Activated CD8-positive, alpha-beta memory T cell treated with anti-CD3 and anti-CD28 coated beads for 1 hour (primary cell): ENCODE measurements at places on chromosomes 5 and 9.

GRCh38 chr5:71778678-71779276 lies 59.7 kb downstream of the CARTPT start:
- no peak for DNase-seq

GRCh38 chr9:110160123-110160522 lies 47.8 kb downstream of the C9orf152 start:
- DNase-seq: no peak

DNA sequence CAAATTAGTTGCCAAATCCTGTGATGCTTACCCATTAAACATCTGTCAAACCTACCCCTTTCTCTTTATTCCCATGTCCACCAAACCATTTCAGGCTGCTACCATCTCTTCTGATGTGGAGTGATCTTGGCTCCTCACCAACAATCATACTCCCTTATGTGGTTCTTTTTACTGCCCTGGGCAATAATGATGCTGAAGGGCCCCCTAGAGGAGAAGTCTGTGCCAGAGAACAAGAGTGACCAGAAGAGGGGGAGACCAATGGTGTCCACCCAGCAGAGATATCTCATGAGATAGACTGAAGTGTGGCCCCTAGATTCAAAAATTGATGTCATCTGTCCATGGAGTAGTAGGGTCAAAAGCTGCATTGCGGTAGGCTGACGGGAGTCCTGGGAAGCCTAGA lies 10.9 kb downstream of the LRRC70 start:
- no peak for DNase-seq

GRCh38 chr9:102461156-102461819 lies 533.8 kb upstream of the CYLC2 start:
- no peak for DNase-seq

DNA sequence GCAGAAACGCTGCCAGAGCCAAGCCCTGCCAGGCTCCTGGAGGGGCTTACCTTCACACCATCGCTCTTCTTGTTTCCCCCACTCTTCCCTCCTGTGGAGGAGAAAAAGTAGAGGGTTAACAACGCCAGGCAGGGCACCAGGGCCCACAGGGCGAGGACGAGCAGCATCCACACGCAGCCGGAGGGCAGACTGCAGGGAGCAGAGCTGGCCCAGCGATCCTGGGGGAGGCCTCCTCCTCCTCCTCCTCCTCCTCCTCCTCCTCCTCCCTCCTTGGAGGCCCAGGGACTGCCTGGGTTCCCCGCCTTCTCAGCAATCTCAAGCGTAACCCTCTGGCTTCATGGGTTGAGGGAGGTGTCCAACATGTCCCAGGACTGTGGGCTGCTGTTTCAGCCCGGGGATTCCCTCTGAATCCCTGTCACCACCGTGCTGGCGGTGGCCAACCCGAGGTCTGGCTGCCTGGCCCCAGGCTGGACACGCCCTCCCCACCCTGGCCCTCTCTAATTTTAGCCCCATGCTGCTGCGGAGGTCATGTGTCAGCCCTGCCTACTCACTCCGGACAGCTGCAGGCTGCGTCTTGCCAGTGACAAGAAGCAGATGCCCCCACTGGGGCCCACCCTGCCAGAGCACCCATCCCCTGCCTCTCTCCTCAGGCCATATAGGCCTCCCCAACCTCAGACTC lies 44.3 kb downstream of the CAMK2A start:
- DNase-seq: no peak

GRCh38 chr5:65961633-65962032 lies 35.3 kb downstream of the ERBIN start:
- DNase-seq: no peak

GRCh38 chr5:119168401-119168800 lies 97.5 kb downstream of the DMXL1 start:
- no peak for DNase-seq

GRCh38 chr9:125323615-125324014 lies 62.0 kb downstream of the GAPVD1 start:
- no peak for DNase-seq

DNA sequence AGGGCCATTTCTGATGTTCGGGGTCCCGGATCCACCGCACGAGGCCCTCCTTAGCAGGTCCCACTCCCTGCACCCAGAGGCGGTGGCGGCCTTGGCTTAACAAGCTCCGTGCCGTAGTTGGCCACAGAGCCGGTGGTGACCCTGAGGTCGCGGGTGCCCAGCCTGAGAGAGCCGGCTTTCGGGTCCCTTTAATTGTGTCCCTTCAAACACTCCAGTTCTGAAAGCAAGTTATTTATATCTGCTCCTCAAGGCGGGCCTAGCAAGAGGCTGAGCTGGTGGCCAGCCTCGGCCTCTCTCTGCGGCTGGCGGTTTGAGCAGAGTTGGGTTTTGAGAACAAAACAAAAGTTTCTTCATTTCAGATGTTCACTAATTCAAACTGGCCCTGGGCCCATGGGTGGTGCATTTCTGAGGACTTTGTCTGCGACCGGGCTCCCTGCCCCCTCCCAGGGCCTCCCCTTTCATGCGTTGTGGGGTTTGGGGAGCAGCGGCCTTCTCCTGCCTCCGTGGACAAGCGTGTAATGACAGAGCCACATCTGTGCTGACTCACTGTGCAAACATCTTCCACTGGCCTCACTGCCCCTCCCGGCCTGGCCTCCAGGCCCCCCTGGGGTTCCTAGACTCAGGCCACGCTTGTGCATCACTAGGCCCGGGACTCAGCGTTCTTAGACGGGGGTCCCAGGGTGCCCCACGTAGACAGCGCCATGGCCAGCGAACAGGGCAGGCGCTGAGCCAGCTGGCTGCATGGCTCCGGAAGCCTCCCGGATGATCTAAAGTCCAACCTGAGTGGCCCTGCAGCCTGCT lies 49.4 kb upstream of the COL5A1 start:
- DNase-seq: no peak

GRCh38 chr5:1155191-1156032 lies 43.5 kb upstream of the SLC12A7 start:
- no peak for DNase-seq

DNA sequence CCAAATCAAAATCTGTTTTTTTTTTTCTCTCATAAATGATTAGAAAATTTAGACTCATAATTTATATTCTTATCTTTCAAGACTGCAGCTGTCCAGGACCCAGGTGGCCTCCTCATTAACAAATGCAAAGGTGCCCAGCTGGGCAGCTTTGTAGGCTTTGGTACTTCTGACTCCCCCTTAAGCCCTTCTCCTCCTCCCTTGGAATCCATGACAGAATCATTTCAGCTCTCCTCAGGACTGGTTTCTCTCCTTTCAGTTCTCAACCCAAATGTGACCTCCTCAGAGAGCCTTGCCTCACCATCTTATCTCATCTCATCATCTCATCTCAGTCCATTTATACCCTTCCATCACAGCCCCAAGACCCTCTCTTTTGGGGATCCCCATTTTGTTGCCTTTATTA lies 221.7 kb downstream of the KIAA0825 start:
- no peak for DNase-seq

DNA sequence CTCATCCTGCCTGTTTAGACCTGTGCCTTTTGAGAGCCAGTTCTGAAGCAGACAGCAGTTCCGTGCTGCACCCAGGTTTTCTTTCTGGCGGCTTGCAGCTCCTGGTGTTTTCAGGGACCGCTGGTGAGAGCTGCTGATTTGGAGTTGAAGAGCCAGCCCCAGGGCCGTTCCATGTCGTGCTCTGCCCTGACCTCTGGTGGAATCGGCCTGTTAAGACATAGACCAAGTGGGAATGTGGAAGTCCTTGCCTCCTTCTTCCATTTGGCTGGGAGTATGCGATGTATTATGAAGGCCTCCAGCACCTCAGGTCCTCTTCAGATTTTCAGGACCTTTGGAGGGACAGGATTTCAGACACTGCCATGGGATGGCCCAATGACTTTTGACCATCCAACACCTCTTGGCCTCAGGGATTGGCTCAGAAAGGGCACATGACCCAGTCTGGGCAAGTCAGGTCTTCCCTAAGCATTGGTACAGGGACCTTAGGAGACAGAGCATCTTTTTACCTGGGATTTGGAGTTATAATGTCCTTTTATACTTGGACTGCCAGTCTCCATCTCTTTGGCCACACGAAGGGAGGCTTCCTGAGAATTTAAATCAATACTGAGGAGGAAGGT lies 136.1 kb upstream of the CLINT1 start:
- DNase-seq: peak; percentile 10

DNA sequence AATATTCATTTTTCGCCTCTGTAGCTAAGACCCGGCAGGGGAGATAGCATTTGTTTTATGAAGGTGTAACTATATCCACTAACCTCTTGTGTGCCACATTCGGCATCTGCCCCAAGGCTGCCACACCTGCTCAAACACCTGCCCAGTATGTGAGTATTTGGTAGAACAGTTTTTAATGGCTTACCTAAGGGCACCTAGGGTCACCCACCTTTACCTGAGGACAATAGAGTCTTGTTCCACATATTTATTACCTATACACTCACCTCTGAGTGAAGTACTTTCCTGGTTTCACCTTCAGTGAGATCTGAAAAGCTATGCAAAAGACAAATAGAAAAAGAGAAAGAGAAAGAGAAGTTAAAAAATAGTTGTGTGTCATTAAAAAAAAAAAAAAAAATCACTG lies 68.0 kb upstream of the PIP5K1B start:
- no peak for DNase-seq

GRCh38 chr5:79695526-79695925 lies 5.9 kb downstream of the CMYA5 start:
- no peak for DNase-seq

- no peak for DNase-seq
Measured at GRCh38 chr5:160438316-160439204, 16.9 kb downstream of the PTTG1 start.

- DNase-seq: no peak
Measured at GRCh38 chr5:1226839-1227581, 1.8 kb downstream of the SLC6A18 start.

GRCh38 chr5:180090098-180090768 lies 18.7 kb upstream of the RNF130 start:
- peak; percentile 73 for DNase-seq

DNA sequence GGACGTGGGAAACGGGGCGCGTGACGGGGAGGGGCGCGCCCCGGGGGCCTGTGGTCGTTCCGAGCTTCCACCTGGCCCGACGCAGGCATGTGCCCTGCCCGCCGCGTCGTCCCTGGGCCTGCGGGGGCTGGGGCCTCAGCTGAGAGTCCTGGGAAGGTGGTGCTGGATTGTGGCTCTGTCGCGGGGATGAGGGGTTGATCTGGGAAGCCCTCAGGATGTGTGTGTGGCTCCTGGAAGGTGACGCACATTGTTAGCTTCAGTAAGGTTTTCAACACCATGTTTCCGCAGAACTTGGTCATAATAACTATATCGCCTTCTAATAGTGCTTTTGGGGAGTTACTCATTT lies 589.1 kb downstream of the MTRR start:
- no peak for DNase-seq

DNA sequence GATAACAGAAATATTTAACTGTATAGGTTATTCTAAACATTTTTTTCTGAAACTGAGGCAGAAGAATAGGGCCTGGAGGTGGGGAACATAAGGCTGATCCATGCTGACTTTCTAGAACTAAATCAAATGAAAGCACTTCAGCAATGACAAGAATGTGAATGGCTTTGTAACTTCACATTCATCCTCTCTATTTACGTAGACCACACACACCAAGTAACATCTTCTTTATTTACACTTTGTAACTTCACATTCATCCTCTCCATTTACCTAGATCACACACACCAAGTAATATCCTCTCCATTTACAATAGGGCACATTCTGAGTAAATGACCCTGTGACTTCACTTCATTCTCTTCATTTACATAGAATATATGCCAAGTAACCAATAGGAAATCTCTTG lies 251.8 kb upstream of the CDH9 start:
- DNase-seq: no peak

DNA sequence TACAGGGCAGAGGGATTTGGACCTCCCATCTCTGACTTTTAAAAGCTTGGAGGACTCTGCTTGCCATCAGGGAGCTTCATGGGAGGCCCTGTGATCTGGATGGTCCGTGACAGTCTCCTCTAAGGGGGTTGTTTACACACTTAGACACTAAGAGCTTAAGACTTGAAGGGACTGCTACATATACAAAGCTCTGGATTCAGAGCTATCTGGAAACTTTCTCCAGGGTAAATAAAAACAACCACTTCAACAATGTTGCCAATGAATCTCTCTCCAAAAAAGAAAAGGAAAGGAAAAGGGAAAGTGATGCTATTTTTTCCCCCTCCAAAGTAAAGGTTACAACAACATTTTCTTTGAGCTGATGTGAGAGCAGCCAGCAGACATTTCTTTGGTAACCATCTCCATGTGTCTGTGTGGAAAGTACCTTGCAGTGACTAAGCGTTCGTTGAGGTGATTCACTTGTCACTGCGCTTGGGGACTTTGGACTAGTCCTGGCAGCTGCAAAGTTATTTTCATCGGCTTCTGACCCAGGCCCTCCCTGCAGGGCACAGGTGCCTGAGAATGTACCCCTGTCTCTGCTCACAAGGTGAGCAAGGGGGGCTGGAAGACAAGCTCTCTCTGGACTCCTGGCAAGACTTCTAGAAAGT lies 262.1 kb upstream of the KLF4 start:
- no peak for DNase-seq

DNA sequence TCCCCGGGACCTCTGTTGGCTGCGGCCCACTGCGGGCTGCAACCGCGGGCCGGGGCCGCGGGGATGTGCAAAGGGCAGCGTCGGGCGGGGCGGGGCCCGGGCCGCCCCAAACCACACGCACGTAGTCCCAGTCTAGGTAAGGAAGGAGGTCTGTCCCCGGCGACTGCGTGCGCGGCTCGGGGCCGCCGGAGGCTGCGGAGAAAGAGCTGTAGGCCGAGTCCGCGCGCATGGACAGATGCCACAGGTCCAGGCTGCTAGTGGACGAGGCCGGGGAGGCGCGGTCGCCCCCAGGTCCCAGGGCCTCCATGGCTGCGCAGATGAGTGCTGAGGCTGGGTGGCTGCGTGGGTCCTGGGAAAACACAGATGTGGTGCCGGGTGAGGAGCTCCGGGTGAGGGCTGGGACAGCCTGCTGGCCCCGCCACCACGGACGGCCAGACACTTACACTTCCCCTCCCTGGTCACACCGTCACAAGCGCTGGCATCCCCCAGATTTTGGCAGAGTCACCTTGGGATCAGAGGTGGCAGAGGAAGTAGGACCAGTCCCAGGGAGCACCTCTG lies 4.5 kb downstream of the SHROOM1 start:
- DNase-seq: no peak

DNA sequence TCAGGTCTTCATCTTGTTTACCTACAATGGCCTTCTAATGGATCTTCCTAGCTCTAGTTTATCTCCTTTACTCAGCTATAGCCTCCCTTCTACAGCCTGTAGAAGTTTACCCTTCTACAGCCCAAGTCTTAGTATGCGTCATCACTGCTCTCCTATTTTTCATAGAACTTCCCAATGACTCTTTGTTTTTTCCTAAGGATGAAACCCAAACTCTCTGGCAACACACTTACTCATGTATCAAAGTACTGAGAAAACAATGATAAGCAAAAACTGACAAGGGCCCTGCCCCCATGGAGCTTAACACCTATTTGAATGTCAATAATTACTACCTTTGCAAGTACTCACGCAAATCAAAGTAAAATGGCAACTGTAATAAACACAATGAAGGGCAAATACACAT lies 33.7 kb downstream of the LEAP2 start:
- no peak for DNase-seq

GRCh38 chr9:132857616-132858342 lies 20.3 kb downstream of the AK8 start:
- no peak for DNase-seq
